ENCODE measurements at places on chromosomes 7 and 10.
A peak's percentile ranks its signal among the peaks of the same experiment; 100 is the strongest.

GRCh38 chr7:120070201-120070600 is 202.8 kb upstream of the KCND2 start:
- no peak for DNase-seq

DNA sequence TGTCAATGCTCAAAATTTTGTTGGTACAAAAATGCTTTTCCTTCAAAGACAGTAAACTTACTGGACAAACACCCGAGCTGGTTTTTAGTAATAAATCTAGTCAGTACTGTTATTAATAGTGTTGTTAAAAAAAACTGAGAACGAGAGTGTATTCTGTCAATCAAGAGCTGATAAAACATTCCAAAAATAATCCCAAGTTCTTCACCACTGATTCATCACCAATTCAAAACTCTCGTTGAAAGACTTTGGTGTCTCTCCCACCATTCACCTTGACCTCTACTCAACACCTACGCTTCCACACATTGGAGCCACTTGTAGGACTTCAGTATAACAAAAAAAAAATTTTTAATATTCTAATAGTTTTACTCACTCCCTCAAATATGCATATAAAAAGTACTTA is 279.2 kb downstream of the PARD3 start:
- no peak for DNase-seq

DNA sequence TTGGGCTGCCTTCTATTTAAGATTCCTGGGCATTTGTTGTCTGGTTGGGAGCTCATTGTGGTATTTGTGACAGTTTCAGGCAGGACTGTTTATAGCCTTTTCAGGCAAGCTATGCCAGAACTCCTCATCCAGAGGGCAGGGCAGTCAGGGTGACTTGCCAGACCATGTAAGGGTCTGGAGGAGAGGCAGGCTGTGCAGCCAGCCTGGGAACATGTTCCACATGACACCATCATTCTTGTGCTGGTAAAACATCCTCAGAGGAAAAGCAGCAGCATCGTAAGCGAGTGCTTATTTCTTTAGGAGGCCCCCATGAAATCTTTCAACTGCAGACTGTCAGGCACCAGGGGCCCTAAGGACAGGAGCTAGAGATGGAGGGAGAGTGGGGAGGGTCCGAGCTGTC is 44.0 kb upstream of the SORBS1 start:
- no peak for DNase-seq

- DNase-seq = peak; percentile 32
Observed at GRCh38 chr7:152435384-152436110, at the start of gene KMT2C. TSS of gene KMT2C (minus strand) at chr7:152436003. CDS start at chr7:152435786, 217 bp downstream.

DNA sequence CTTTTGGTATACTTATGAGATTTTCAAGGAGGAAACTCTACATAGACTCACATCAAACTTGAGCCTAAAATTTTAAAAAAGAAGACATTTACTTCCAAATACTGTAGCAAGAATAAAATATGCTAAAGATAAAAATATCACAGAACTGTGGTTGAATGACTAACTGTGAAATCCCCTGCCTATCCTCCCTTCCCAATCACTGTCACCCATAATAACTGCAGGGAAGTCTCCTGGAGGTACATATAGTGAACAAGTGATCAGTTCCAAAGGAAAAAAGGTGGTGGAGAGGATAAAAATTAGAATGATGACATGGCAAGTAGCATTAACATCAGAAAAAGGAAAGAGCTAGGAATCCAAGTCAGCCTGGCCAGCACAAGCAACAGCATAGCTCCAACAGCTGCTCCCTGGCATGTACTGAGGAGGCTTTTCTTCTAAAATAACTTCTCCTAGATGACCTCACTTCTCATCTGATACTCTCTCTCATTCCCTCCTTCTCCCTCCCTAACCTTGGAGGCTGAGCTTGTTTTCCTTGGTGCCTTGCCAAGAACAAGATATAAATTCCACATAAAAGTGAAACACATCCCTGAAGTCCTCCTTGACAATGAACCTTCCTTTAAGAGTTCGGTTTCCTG is 124.0 kb downstream of the IQUB start:
- peak; percentile 32 for DNase-seq

GRCh38 chr10:24930427-24930826 is 22.0 kb downstream of the PRTFDC1 start:
- DNase-seq = no peak

DNA sequence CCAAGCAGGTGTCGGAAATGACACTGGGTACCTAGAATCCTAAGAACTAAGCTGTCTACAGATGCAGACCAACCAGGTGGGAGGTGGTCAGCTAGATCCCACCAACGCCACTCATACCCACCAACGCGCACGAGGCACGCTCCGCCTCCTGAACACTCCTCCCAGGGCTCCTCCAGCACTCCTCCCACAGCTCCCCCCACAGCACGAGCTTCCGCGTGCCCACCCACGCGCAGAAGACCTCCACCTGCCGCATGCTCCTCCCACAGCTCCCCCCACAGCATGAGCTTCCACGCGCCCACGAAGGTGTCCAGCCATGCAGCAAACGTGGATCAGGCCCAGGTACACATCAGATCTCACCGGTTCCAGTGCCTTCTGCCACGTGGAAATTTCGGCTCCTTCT is 196.0 kb downstream of the MAD1L1 start:
- no peak for DNase-seq

DNA sequence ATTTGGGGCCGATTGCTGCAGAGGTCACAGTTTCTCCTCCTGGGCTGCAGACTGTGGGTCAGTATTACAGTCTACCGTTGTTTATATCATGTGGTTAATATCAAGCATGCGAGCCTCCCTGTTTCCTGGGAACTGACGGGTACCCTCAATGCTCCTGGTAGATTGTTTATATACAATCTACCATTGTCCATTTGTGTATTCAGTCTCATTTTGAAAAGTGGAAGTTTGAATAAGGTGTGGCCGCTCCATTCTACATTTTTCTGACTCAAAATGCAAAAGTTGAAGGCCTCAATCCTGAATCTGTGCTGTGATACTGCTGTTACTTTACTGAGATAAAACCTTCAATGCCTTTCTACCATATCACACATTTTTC is 107.9 kb downstream of the ACTR3B start:
- DNase-seq = no peak

GRCh38 chr7:147411096-147411495 is 1179.5 kb upstream of the C7orf33 start:
- DNase-seq = no peak

DNA sequence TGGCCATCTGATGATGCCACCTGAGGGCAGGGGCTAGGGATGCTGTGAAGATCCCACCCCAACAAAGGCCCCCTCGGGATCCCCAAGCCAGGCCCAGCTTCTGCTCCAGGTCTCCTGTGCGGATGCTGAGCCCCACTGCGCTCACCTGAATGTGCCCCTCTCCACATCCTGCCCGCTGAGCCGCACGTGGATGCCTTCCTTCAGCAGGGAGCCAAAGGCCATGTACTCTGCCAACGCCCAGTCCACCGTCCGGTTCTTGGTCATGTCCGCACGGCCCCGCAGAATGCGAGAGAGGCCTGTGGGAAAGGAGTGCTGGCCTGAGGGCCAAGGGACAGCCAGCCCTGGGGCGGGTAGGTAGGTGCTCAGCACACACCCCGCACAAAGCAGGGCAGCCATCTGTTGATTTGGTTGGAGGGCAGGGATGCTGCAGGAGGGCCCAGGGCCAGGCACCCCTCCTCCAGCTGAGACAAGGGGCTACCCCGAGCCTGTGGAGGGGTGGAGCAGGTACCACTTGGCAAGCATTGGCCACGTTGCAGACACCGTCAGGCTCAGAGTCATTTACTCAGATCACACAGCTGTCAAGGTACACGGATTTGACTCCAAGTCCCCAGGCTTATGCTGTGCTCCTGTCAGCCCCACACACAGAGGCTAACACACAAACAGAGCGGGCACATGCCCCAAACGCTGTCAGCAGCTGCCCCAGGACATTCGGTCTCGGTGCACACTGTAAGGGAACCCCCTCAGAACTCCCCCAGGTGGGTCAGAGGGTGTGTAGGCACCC is 19.2 kb downstream of the OGDHL start:
- no peak for DNase-seq

DNA sequence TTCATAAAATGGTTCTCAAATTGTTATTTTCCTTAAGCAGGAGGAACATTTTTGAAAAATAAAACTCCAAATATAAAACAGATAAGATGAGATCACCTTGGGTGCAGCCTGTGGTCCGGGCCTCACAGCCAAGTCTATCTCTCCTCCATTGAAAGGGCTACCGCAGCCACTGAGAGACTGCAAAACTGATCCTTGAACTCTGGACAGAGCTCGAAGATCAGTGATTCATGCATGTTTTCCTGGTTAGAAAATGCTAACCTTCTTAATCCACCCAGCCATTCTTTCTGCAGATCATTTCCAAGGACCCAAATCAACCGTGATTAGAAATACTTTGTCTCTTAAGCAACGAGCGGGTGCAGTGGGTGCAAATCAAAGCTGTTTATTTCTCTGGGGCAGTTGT is 378.8 kb downstream of the PLXDC2 start:
- DNase-seq = no peak

DNA sequence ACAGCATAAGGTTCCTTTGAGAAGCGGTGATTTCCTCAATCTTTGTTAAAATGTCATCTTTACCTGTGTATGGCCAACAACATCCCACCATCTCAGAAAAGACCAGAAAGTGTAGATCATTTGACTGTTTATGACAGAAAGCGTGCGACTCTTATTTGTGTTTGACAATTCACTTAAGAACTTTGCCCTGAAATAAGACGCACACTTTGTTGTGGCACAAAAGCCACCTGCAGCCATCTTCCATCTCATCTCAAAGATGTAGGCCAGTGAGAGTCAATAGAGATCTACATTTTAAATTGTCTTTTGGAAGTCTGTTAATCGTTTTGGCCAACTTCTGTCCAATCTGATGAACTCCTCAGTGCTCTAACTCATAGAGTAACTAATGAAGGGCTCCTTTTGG is 114.0 kb downstream of the CALN1 start:
- no peak for DNase-seq

DNA sequence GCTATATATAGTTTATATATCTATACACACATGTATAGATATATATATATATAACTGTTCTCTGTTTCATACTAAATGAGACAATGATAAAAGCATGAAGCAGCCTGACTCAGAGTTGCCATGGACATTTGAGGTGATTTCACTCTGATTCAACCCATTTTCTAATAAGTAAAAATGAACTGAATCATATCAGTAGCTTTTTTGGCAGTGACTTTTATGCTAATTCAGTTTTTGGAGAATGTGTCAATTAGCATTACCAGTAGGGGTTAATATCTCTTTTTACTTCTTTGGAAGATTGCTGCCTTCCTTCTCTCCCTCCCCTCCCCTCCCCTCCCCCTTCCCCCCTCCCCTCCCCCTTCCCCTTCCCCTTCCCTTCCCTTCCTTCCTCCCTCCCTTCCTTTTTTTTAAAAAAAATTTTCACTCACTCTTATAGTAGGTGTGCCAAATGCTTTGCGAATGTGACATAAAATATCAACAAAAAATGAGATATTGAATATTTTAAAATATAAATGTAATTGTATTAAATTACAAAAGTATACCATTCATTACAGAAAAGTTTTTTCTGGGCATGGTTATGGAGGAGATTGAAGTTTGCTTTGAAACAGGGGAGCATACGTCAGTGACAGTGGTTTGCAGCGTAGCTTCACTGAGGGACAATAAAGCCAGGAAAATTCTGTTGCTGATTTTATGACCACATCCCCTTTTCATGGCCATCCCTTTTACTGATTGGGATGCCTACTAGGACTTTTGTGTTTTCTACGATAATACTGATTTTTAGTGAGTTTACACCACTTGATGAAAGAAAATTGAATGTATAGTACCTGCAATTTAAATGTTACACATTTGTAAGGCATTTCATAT is 64.0 kb upstream of the KLF6 start:
- DNase-seq = peak; percentile 90

DNA sequence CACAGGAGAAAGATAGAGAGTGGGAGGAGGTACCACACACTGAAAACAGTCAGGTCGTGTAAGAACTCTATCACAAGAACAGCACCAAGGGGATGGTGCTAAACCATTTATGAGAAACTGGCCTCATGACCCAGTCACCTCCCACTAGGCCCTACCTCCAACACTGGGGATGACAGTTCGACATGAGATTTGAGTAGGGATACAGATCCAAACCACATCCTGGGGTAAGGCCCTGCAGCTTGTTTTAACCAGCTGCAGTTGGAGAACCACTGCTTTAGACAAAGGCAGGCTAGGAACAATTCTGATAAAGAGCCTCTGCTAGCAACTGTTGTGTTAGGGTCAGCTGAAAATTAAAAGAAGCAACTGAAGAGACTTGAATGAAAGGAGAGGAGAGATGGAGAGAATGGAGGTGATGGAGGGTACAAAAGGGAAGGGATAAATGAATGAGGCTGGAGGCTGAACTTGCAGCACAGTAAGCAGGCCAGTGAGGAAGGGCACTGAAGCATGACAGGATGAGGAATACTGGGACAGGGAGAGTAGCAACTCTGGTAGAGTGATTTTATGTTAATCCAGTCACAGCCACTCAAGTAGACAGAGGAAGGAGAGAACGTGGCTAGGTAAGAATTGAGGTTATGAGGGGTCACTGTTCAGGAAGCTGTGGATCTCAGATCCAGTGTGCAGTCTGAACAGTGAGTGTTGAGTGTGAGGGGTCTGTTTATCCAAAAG is 23.6 kb downstream of the MEST start:
- DNase-seq = no peak

- DNase-seq = peak; percentile 77
Observed at GRCh38 chr7:20596653-20597052, 18.8 kb upstream of the ABCB5 start.

GRCh38 chr10:7819121-7819460 is 786 bp downstream of the TAF3 start:
- DNase-seq = peak; percentile 41

GRCh38 chr10:29636178-29636577 is 1.4 kb upstream of the SVIL start:
- peak; percentile 44 for DNase-seq

- DNase-seq = no peak
Observed at GRCh38 chr10:76887223-76888010, 750.2 kb downstream of the KCNMA1 start.

- DNase-seq = no peak
Observed at GRCh38 chr10:64211466-64211865, 690.3 kb downstream of the REEP3 start.

DNA sequence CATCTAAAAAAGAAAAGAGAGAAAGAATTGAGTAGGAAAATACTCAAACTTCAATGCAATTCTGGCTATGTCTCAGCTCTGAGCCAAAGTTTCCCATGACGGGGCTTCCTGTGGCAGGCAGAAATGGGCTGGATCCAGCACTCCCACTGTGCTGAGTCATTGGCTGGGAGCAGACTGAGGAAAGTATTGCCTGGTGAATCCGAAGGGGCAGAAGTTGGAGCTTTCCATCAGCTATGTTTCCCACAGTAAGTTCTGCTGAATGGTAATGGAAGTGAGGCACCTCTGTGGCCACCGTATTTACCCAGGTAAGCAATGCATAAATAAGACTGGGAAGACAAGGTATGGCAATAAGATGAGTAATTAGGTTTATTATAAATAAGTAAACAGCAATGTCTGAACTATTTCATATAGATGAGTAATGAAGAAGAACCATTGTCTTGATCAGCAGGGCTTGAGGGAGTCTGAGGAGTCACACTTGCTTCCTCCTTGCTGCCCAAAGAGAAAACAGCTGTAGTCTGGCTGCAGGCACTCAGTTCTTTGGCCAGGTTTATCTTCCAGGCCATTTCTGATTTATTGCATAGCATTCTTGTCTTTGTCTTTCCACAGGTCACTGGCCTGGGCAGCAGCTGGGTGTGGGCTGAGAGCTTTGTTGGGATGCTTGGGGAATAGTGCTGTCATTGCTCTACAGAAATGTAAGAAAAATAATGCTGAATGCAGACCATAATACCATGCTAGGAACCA is 255.3 kb downstream of the DNAJB9 start:
- no peak for DNase-seq
